ENCODE measurements at places on chromosomes 2 and 18.
A peak's percentile ranks its signal among the peaks of the same experiment; 100 is the strongest.

DNA sequence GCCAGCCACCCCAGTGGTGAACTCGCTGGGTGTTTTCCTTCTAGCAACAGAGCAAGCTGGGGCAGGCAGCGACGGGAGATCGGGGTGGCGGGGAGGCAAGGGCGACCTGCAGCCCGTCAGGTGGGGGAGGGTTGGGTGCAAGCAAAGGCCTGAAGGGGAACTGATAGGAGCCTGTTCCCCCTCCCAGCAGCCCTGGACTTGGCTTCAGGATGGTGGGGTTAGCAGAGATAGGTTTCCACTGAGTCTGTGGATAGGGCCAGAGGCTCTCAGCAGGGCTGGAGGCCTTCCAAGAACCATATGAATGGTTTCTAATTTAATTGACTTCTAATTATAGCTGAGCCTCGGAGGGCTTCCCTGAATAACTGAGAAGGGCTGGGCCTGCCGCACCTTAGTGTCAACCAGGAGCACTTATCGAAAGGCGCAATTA lies 55.3 kb downstream of the EDAR start:
- no peak for DNase-seq

DNA sequence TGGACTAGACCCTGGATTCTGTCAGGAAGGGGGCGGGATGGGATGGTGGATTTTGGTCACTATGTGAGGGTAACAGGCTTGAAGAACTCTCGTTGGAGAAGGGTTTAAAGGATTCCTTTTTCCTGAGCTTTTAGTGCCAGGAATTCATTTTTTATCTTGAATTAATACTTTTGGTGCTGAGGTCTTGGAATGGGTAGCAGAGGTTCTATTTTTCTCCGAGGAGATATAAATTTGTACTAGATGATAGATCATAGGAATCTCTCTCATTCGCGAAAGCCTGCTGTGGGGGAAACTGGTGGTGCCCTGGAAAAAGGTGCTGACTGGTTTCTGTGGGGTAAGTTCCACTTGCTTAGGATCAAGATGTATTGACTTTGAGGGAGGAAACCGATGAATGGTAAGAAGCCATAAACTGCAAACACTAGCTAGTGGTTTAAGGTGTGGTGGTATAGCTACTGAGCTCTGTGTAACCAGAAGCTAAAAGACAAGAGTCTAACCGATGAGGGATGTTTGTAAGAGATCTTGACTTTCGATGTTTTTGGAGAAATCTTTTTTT lies 706 bp downstream of the AGPS start:
- DNase-seq = no peak

DNA sequence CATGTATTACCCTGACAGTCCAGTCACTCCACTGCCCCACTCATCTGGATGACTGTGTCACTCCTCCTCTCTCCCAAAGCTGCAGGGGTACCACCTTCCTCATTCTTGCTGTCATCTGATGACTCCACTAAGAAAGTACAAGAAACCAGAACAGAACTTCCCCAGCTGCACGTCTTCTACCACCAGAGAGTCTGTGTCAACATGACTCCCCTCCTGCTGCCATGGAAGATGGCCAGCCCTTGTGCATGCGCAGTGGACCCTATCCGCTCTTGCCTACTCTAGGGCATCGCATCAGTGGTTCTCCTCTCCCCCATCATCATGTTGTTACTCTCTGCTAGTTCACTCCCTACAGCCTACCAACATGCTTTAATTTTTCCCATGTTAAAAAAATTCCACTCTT lies 14.5 kb upstream of the ST8SIA3 start:
- no peak for DNase-seq

DNA sequence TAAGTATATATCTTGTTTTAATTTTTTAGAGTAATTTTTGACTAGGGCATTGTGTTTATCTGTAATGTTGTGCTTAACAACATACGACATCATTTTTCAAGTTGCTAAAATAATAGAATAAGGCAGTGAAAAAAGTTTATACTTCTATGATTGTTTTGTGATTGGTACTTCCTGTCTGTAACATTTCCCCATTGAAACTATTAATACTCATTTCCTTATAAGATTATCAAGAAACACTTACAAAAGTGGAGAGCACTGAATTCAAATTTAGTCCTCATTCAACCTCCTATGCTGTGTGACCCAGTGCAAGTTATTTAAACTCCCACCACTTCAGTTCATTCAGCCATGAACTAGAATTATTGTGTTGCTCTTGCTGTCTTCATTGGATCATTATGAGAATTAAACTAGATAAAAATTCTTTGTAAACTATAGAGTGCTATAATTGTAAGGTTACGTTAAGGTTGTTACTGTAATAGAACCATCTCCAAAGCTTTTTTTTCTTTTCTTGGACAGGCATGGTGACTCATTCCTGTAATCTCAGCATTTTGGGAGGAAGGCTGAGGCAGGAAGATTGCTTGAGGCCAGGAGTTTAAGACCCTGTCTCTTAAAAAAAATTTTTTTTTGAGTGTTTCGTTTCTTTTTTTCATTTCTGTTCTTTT lies 2.8 kb downstream of the ETAA1 start:
- no peak for DNase-seq

DNA sequence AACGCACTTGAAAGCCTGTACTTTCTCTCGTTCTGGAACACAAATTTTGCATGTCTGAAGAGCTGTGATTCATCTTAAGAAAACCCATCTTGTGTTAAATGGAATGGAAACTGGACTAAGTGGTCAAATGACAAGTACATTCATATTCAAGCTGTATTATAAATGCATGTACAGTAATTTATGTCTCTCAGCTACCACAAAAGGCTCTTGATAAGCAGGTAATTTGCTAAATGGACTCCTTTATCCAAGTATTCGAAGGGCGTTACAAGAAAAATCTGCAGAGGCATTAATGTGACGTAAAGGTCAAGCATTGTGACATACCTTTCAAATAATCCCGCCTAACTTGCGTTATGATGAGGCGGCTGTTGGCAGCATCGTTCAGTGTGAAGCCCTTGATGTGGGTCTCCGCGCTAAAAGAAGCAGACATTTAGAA lies 66.6 kb downstream of the ABCG8 start:
- no peak for DNase-seq

DNA sequence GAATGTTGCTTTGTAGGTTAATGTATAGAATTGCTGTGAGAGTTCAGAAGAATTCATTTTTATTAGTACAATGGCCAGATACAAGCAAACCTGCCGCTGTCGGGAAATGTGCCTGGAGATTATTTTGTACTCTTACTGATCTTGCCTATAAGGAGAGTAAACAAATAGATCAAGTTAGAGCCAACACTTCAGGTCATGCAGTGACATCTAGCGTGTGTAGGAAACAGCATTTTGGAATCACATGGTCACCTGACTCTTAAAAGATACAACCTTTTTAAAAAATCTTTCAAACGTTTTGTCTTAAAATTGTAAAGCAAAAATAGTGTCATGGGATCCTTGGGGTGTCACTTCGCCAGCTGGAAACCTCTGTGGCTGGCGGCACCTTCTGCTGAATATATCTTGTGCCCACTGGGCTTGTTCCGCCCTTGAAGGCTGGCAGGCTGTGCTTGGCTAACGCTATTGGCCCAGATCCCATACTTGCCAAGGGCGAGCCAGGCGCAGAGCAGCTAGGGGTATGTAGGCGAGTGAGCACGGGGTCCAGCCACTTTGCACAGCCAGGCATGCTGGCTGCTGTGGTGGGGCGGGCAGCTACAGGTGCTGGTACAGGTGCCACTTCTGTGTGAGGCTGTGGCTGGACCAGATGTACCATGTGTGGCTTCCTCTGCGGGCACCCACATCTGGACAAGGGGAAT lies 19.5 kb upstream of the RPRM start:
- no peak for DNase-seq

DNA sequence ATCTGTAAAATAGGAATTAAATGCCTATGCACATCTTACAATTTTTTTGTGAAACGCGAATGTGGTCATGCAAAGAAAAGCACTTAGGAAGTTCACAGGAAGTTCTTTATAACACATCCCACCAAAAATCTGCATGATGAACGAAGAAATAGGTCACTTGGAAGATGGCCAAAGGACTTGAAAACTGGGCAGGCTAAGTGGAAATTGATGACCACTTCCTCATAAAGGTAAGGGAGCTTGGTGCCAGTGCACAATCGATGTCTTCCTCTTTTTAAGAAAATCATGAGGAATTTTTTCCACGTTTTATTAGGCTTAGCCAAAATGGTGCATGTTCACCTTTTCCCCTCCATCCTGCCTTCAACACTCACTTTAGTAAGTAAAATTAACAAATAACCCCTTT lies 8.2 kb upstream of the NT5C1B start:
- no peak for DNase-seq

DNA sequence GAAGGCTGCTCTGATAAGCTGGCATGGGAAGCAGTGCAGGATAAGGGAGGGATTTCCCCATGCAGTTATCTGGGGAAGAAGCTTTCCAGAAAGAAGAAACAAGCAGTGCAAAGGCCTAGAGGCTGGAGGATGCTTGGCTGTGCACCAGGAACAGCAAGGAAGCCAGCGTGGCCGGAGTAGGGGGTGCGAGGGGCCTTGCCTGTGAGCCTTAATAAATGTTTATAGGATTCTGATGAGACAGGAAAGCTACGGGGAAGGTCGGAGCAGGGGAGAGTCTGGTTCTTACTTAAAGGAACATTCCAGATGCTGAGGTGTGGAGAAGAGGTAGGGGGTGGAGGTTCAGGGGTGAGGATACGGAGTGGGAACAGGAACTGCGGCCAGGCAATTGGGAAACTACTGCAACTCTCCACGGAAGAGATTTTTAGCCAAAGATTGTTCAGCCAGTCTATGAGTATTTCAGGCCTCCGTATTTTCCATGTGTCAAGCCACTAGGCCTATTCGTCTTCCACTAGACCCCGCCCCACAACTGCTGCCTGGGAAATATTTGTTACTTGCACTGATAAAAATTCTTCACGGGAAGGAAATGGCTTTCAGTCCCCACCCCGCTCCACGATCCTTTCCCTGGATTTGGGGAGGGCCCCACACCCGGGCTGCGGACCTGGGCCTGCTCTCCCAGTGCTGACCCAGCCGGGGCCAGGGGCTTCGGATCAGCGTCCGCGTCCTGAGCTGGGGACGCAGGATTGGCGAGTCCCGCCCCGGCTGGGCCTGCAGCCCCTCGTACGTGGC lies 516 bp downstream of the EIF2AK2 start:
- peak; percentile 66 for DNase-seq

DNA sequence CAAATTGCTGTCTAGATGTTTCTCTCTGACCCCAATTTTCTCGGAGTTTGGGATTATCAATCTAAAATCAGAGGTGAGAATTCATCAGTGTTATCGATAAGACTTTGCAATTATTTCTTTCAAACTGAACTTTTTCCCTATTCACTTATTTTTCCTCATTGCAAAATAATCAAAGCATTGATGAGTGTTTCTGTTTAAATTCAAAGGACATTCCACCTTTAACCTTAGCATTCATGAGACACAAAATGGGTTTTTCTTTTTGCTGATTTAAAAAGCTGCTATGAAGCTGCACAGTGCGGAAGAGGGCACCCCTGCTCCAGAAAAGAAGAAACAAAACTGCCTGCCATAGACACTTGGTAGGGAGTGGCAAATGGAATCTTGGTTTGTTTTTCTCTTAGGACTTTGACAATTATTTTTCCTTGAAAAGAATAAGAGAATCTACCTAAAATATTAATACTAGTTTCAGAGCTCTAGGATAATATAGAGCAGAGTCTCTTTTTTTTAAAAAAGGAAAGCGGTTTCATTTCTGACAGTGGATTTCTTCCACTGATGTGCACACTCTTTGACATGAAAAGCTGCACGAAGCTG lies 203.4 kb downstream of the TGIF1 start:
- no peak for DNase-seq

DNA sequence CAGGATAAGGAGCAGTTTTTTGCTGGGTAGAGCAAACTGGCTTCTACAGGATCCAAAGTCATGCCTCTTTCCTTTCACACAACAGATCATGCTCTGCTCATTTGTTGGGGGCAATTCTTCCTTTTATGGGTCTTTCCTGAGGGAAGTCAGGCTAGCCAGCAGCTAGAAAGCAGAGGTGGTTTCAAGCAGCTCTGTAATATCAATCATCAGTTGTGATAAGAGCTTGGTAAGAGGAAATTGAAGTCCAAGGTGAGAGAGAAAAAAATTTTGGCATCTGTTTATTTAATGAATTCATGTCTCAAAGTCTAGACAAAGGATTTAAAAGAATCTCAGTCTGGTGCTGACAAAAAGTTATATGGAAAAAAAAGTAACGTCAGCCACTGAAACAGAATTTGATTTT lies 6.2 kb downstream of the TMEM87B start:
- DNase-seq = no peak

GRCh38 chr18:78980777-78981380 lies 1.3 kb downstream of the SALL3 start:
- DNase-seq = no peak

GRCh38 chr2:24558781-24559472 lies 67.9 kb downstream of the NCOA1 start:
- DNase-seq = no peak

GRCh38 chr18:25503567-25504081 lies 151.7 kb upstream of the ZNF521 start:
- DNase-seq = peak; percentile 66

GRCh38 chr2:45345331-45346234 lies 265.5 kb downstream of the SRBD1 start:
- no peak for DNase-seq

- DNase-seq = no peak
These were observed 73.6 kb downstream of the LPIN2 start for GRCh38 chr18:2939317-2939716.

DNA sequence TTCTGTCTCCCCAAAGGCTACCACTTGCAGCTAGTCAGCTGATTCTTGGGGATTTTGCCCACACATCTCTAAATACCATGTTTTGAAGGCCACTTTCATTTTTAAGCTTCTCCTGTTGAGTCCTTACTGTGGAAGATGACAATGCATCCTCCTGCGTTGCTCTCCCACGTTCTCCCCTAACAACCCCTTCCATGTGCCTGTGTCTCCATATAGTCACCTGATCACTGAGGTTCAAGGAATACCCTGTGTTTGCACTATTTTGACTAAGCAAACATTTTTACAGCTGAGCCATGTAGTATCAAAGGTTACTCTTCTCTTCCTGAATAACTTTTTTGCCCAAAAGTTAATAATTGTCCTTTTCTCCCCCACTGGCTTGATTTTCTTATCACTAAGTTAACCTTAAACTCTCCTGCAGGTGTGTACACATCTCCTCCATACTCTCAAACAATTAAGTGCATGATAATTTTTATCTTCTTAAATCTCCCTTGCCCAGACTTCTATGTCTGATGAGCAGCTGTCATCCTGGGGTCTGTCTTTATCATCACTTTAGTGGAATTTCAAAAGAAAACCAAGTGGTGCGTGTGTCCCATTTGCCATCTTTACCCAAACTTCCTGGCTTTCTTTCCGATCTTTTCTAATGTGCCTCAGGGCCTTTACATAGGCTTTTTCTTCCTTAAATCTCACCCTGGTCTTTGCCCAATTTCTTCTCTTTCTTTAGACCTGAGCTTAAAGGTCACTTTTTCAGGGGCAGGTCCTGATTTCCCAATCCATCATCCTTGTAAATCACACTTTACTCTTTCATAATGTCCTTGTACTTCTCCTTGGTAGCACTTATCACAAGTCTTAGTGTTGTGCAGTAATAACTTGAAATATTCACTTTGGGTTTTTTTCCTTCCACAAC lies 85.2 kb upstream of the SPATS2L start:
- DNase-seq = no peak

GRCh38 chr2:146228020-146228393 lies 1616.8 kb upstream of the ACVR2A start:
- DNase-seq = no peak

Data from sciatic nerve (tissue), 2 donors.